NCI-H2081 (cell line): ENCODE measurements at places on chromosomes 16 and 17.
A peak's percentile ranks its signal among the peaks of the same experiment; 100 is the strongest.

DNA sequence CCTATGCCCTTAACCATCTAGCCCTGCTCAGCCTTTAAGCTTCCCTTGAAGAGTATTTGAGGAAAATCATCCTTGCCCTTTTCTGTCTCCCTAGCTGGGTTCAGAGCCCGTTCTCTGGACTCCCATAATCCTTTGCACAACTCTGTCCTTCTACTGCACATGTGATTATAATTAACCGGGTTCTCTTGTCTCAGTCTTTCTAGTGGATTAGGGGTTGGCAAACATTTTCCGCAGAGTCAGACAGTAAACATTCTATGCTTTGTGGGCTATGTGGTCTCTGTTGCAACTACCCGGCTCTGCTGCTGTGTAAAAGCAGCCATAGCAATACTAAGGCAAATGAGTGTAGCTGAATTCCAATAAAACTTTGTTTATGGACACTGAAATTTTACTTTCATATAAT, 80.0 kb downstream of the CDRT15 start:
- no peak for DNase-seq

- no peak for DNase-seq
Observed at GRCh38 chr17:80783486-80783885, 208.2 kb upstream of the CHMP6 start.

GRCh38 chr16:10220942-10221341, 38.7 kb upstream of the GRIN2A start:
- DNase-seq: no peak

- DNase-seq: no peak
Observed at GRCh38 chr16:70696952-70697593, 11.2 kb upstream of the MTSS2 start.

DNA sequence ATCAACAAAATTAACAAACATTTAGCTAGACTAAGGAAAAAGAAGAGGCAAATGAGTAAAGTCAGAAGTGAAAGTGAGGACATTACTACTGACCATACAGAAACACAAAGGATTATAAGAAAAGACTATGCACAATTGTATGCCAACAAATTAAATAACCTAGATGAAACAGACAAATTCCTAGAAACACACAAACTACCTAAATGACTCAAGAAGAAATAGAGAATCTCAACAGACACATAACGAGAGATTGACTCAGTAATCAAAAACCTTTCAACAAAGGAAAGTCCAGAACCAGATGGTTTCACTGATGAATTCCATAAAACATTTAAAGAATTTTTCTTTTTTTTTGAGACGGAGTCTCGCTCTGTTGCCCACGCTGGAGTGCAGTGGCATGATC, 35.7 kb upstream of the MYLK3 start:
- DNase-seq: no peak

GRCh38 chr17:67571478-67571877, 146.3 kb upstream of the NOL11 start:
- DNase-seq: no peak

DNA sequence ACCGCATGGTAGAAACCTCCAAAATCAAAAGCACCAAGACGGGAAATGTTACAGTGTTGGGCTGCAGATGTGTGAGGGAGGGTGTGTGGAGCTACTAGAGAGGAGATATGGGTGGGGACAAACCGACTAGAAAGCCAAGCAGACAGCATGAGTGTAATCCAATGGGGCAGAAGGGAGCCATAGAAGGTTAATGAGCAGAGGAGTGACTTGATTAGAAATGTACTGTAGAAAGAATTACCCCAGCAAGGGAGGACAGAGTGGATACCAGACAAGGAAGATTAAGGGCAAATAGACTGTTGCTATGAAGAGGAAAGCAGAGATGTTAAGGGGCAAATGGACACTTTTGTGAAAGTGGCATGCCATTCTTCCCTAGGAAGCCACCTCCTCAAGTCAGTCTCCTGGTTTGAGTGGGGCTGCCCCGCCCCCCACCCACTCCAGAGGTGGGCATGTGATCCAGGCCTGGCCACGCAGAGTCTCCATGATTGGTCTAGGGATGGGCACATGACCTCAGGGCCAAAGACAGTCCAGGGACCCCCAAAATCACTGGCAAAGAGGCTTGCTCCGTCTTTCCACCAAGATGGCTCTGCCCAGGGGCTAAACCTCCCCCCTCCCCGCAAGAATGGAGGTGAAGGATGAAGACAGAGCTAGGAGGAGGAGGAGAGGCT, 4.3 kb downstream of the COTL1 start:
- DNase-seq: no peak

DNA sequence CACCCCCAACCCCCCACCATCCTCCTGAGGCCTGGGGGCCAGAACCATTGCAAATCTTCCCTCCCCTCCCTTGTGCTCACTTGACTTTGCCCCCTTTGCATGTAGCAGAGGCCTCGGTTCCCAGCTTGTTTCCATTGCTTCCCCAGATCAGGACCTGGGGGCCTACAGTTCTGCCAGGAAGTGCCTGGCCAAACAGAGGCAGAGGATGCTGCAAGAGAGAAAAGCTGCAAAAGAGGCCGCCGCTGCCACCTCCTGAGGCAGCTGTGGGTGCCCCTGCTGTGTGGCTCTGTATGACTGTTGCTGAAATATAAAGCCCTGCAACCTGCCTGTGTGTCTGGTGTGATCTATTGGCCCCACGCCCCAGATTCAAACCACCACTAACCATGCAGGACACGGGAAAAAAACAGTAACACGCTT, 2.3 kb downstream of the NDUFB10 start:
- DNase-seq: no peak

GRCh38 chr16:984121-984694, 2.6 kb downstream of the SOX8 start:
- DNase-seq: no peak

GRCh38 chr17:9522074-9522473, 53.5 kb downstream of the STX8 start:
- DNase-seq: peak; percentile 30

DNA sequence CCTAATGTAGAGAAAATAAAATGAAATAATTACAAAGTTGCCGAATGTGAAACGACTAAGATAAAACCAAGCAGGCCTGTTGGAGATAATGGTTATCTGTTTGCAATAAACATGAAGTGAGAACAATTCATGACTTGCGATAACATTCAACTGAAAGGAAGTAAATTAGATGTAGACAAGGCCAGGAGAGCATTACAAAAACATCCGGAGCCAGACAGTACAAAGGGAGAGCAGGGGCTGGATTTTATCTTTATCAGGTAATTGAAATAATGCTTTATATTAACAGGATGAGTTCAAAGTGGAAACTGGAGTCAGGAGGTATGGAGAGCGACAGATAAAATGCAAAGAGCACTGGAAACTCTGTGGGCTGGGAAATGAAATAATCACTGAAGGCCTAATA, 265.6 kb upstream of the GOT2 start:
- DNase-seq: no peak
